ENCODE measurements at places on chromosomes 3 and 15.

- no peak for DNase-seq
- no peak overlapping the region for H3K27ac ChIP-seq
- H3K36me3 ChIP-seq = no peaks in the 10 kb centered on the region
- H3K27me3 ChIP-seq = no peaks in the 10 kb centered on the region
- no peak overlapping the region for H3K4me3 ChIP-seq
Measured at GRCh38 chr15:99562238-99562637, 3.5 kb upstream of the MEF2A start.

DNA sequence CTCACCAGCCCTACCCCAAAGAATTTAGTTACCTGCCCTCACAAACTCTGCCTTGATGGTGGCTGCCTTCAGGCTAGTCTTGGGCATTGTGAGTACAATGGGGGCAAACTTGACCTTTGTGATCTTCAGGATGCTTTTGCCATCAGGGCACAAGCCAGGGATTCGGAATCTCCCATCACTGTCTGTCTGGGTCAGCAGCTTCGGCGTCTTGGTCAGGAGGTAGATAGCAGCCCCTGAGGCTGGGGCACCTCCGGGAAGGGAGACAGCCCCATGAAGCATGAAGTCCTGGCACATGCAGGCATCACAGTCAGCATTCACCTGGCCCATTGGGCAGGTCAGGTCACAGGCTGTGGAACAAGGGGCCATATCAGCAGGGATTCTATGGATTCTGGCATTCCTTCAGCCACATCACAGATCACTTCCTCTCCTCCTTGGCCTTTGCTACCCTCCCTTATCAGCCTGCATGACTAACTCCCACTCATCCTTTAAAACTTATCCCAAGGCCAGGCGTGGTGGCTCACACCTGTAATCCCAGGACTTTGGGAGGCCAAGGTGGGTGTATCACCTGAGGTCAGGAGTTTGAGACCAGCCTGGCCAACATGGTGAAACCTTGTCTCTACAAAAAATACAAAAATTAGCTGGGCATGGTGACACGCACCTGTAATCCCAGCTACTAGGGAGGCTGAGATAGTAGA, 6.9 kb downstream of the CILP start:
- DNase-seq = no peak
- H3K27ac ChIP-seq = no peak overlapping the region
- no peaks in the 10 kb centered on the region for H3K36me3 ChIP-seq
- H3K4me1 ChIP-seq = peaks cover 2% of the 10 kb centered on the region
- H3K4me3 ChIP-seq = no peak overlapping the region
- no peaks in the 10 kb centered on the region for H3K27me3 ChIP-seq

- H3K4me1 ChIP-seq = peaks cover 19% of the 10 kb centered on the region
- no peaks in the 10 kb centered on the region for H3K27me3 ChIP-seq
- no peaks in the 10 kb centered on the region for H3K36me3 ChIP-seq
- H3K27ac ChIP-seq = no peak overlapping the region
- H3K4me3 ChIP-seq = no peak overlapping the region
Measured at GRCh38 chr15:72156928-72157327, 38.7 kb downstream of the SENP8 start.

DNA sequence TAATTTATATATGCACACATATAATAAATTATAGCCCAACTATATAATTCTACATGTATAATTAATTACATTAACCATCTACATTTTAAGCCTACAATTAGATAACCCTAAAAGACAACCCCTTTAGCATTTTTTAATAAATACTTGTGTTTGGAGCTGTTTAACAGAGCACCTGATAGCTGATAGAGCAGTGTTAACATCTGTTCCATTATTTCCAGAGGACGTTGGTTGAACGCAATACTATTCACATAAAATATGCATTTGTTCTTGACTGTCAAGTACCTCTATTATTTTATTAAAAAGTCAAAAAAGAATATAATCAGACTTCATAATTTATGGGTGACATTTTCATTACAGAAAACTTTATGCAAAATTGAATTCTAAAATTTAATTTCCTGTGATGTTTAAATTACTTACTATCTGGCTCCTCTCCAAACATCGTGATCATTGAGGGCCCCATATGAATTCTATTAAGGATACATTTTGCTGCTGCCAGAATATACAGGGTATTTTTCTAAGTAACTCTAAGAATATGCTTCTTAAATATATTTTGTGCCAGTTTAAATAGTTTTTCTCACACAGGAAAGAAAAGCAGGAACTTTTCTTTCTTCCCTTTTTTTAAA, 234.3 kb downstream of the SHOX2 start:
- peaks cover 4% of the 10 kb centered on the region for H3K4me1 ChIP-seq
- no peak for DNase-seq
- no peak overlapping the region for H3K27ac ChIP-seq
- H3K4me3 ChIP-seq = no peak overlapping the region
- no peaks in the 10 kb centered on the region for H3K36me3 ChIP-seq
- no peaks in the 10 kb centered on the region for H3K27me3 ChIP-seq

DNA sequence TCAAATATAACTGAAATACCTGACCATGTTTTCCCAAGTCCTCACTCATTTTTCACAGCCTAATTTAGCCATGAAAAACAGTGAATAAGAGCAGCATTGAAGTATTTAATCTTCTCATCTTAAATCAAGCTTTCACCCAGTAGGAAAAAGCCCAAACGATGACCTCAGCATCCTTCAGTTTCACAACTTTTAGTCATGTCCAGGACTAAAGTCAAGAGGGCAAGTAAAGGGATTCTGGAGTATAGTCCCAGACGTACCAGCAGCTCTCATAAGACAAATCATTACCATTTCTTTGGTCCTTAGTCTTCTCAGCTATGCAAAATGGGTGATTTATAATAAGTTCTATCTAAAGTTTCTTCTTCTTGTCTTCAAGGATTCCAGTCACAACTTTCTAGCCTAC, 237.3 kb downstream of the IL5RA start:
- no peak for DNase-seq
- H3K4me3 ChIP-seq = no peak overlapping the region
- no peaks in the 10 kb centered on the region for H3K36me3 ChIP-seq
- no peaks in the 10 kb centered on the region for H3K27me3 ChIP-seq
- no peaks in the 10 kb centered on the region for H3K4me1 ChIP-seq
